HL-60 (cell line): ENCODE measurements at places on chromosomes 4 and X.
A peak's percentile ranks its signal among the peaks of the same experiment; 100 is the strongest.

DNA sequence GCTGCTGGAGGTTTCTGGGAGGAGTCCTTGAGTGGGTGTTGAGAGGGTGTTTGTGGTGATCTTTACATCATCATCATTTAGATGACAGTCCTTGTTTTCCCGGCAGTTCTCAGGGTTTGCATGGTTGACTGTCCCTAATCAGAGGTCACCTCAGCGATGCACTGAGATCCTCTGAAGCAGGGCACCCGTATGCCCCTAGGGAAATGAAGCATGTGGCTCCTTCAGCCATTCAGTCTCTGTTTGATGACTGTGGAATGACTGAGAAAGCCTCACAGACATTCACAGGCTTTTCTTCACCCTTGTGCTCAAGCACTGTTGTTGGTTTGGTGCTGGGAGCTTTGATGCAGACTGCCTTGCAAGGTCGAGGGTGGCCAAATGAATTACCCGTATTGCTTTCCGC is 474.7 kb downstream of the SPRY1 start:
- DNase-seq: no peak

- peak; percentile 14 for DNase-seq
Measured at GRCh38 chr4:53490965-53491622, 100.2 kb downstream of the LNX1 start.

DNA sequence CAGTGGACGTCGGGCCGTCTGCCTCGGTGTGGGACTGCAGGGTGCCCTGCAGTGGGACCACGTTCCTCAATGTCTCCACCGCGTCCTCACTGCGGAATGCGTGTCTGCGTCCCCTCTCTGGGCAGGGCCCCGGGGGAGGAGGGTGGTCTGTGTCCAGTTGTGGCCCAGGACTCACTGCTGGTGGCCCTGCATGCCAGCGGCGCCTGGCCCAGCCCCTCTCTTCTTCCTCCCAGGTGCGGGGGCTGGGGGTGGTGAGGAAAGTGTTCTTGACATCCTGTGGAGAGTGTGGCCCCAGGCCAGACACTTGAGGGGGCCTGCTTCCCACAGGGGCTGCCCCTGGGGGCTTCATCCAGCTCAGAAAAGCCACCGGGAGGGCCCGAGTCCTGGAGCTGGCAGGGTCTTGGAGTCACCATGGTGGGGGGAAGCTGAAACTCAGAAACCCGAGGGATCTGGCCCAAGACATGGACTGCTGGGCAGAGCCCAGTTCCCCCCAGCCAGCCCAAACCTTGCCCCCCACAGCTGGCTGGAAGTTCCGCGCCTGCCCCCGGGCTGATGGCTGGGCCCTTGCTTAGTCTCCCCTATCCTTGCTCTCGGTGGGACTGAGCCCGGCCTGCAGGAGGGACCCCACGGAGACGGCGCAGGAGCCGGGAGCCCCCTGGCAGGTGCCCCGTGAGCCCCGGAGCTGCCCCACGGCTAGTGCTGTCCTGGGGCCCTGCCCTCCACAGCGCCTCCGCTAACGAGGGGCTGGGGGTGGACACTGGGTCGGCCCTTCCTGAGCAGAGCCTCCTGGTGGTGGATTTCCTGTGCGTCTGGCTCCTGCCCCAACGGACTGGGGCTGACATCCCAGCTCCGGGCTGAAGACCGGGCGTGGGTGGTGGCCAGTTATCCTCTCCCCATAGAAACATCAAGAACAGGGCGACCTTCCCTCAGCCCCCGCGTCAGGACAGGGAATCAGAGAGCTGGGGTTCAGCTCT is 2.9 kb downstream of the DOK7 start:
- no peak for DNase-seq

- no peak for DNase-seq
Measured at GRCh38 chr4:70556856-70557255, 35.2 kb upstream of the AMBN start.

GRCh38 chr4:136985683-136986082 is 546.6 kb downstream of the PCDH18 start:
- no peak for DNase-seq

- no peak for DNase-seq
Measured at GRCh38 chr4:21184788-21185187, 484.5 kb downstream of the PACRGL start.

GRCh38 chrX:50188859-50189600 is 11.8 kb downstream of the AKAP4 start:
- no peak for DNase-seq

DNA sequence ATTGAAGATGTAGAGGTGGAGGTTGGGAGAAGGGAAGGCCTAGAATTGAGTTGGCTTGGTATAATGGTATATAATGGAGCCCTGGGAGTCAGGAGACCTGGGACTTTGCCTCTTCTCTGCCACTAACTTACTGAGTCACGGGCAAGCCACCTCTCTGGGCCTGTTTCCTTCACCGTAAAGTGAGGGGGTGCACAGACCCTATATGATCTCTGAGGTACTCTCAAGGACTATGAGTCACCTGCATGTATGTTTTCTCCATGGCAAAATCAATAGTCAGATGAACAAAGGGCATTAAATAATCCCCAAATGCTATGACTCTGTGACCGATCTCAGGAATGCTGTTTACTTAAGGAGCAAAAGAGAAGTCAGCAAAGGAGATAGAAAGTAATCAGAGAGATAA is 5.1 kb downstream of the P2RY4 start:
- DNase-seq: no peak

DNA sequence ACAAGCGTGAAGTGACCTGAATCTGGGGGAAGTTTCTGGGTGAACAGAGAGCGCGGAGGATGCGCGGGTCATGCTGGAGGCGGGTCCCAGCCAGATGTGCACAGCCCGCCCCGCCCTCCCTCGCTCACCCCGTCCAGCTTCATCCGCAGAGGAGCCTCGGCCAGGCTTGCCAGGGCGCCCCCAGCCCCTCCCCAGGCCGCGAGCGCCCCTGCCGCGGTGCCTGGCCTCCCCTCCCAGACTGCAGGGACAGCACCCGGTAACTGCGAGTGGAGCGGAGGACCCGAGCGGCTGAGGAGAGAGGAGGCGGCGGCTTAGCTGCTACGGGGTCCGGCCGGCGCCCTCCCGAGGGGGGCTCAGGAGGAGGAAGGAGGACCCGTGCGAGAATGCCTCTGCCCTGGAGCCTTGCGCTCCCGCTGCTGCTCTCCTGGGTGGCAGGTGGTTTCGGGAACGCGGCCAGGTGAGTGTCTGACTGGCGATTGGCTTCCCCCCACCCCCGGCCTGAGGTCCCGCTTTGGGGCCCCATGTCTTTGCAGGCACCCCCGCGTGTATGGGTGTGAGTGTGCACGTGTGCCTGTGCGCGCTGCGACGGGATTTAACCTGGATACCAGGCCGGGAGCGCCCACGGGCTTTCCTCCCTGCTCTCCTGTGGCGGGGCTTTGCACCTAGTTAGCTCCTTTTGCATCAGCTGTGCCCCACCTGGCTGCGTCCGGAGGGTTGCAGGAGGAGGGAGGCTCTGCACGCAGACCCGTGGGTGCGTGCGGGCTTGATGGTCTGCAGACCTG is at the start of gene EGFL6:
TSS of gene EGFL6 (plus strand) at position 123 of the 782 bp plus-strand sequence. CDS start at position 384, 261 bp downstream.
- no peak for DNase-seq

- DNase-seq: no peak
Measured at GRCh38 chr4:153483432-153484418, 17.6 kb downstream of the TMEM131L start.

DNA sequence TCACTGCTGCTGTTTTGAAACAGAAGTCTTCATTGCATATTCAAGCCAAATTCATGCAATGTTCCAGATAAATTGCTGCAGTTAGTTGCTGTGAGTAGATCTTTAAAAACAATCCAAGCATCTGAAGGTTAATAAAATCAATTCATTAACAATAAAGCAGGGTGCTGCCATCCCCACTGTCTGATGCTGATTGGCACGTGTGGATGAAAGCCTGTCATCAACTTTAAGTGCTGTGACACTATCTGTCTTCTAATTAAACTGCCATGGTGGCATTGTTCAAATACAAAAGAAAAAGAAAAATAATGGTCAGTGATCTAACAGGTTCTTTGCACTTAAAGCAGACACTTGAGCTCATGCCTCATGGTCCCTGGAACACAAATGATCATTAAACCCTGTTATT is 63.0 kb upstream of the MND1 start:
- no peak for DNase-seq

- no peak for DNase-seq
Measured at GRCh38 chr4:4866866-4867374, 7.5 kb downstream of the MSX1 start.

- DNase-seq: no peak
Measured at GRCh38 chr4:11624370-11624769, 195.7 kb upstream of the HS3ST1 start.

GRCh38 chr4:149277705-149278104 is 537.9 kb downstream of the IQCM start:
- DNase-seq: no peak

GRCh38 chr4:153809307-153809706 is 20.4 kb upstream of the SFRP2 start:
- DNase-seq: no peak

DNA sequence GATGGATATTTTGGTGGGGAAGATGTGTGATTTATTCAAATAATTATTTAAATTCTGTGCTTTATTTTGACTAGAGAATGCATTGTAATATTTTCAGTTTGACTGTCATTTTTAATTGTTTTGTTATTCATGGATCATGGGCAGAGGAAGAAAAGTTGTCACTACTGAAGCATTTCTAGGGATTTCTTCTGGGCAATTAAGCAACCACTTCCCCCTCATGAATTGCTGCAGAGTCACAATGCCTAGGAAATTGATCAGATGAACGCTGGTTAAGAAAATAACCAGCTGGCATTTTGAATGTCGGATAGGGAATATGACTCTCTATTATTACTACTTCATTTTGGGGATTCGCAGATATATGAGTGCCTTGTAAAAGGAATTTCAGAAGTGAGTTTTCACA is 283.3 kb downstream of the IL15 start:
- DNase-seq: no peak
